Stimulated activated CD4-positive, alpha-beta T cell treated with anti-CD3 and anti-CD28 coated beads, Interleukin-1b, Interleukin-23, amount 100 ng/mL, for 24 hours (primary cell): ENCODE measurements at places on chromosomes 16 and 17.

DNA sequence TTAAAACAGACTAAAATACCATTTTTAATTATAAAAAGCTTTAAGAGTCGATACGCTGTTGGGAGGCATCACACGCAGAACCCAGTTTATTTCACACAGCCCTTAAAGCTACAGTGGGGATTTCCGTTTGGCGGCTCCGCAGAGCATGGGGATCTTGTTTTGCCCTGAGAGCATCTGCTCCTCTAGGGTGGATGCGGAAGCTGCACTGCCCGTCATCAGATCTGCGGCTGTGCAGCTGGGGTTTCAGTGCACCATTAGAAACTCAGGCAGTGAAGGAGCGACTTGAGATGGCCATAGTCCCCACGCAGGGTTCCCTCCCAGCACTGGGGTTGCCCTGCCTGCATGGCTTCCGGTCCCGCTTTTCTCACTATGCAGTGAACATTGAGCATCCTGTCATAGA lies 62.2 kb upstream of the CHMP6 start:
- DNase-seq = no peak

GRCh38 chr17:48484850-48485249 lies 46.0 kb downstream of the HOXB1 start:
- DNase-seq = no peak

GRCh38 chr16:53282975-53283946 lies 151.0 kb upstream of the RBL2 start:
- DNase-seq = no peak

DNA sequence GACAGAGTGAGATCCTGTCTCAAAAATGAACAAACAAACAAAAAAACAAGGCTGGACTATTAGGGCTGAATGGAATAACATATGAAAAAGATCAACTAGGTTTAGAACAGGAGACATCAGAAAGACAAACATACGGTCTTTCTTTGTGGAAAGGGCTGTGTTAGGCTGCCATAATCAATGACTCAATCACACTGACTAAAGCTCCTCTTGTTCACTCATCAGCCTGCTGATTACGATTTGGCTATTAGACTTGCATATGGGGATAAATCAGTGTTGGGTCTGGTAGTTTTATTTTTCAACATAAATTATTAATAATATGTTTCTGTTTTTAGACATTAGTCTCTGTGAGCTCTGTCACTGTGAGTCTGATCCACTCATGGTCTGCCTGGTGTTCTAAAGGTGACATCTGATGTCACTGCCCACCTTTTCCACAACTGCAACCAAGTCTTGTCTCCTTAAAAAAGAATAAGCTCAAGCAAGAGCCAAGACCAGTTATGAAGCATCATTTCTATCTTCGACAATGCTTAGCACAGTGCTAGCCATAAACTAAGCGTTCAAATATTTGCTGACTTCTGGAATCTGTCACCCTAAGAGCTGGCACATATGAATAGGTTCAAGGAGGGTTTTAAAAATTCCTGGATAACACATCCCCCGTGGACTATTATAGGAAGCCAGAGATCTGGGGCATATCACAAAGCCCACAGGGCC lies 10.2 kb downstream of the CFAP20 start:
- DNase-seq = no peak

GRCh38 chr17:14091367-14091766 lies 22.1 kb downstream of the COX10 start:
- no peak for DNase-seq

DNA sequence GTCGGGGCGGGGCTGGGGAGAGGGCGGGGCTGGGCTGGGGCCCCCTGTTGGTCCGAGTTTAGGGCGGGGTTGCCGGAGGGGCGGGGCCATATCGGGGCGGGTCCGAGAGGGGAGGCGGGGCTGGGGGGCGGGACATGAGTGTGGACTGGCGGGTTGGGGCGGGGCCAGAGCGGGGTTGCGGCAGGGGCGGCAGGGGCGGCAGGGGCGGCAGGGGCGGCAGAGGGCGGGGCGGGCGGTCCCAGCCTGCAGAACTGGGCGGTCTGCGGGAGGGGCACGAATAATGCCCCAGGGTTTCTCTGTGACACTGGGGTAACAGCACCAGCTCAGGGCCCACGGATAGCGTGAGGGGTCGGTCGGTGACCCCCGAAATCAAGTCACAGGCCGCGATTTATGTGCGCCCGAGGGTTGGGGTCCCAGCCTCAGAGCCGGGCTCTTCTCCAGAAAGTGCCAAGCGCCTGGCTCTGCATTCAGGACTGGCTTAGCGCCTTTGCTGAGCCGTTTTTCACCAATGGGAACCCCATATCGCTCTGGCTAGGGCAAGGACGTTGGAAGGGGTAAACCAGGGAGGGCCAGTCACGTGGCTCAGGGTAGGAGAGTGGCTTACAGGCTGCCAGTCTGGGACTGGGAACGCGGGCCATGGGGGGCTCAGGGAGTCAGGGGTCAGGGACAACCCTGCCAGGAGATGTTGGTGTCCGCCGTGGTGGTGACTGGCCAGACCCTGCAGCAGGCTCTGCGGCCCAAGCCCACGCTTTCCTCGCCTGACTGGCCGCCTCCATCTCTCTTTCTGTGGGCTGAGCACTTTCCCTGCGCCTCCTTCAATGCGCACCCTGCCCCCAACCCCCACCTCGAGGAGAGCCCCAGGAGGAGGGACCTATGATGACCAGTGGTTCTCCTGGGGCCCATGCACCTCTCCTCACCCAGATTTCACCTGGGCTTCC lies 1.2 kb upstream of the METTL26 start:
- DNase-seq = peak; percentile 88

DNA sequence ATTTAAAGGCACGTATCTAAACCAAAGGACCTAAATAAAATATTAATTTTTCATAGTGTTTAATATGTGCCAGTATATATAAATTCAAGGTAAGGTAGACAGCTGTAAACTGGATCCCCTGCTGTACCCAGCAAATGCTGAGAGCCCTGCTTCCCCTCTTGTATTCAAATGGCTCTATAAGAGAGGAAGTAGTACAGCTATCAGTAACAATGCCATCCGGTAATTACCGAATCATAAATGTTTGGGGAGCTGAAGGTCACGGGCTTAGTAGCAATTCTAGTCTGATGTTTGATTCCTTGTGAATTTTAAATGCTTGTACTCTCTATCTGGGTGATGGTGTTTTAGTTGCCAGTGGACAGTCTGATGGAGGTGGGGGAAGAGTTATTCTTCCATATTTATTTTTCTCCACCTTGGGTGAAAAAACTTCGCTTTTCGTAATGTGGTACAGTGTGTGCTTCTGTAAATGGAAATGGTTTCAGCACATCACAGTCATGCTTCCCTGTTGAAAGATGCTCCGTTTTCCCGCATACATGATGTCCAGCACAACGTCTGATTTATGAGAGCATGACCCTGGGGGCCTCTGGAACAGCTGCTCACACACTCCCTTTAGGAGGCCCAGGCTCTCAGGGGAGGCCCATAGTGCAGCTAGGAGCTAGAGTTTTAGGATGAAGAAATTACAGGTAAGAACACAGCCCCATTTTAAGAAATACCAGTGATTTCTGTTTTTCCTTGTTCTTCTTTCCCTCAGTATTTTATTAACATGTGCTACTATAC lies 423.9 kb downstream of the WWOX start:
- DNase-seq = no peak

- no peak for DNase-seq
Observed at GRCh38 chr16:81992859-81993258, 18.4 kb downstream of the SDR42E1 start.

DNA sequence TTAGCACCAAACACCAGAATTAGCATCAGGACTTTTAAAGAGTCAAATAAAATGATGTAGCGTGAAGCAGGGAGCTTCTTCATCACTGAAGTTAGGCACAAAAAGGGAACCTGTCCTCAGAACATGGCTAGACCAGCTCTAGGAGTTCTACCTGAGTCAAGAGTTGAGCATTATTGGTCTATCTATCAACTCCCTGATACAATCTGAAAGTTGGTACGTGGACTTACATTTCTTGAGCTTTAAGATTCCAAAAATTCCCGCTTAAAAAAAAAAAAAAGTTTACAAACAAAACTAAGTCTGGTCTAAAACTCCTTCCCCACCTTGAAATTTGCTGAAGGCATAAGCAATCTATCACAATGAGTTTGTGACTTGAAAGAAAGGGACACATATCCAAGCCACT lies 12.3 kb downstream of the TLE7 start:
- DNase-seq = no peak

- no peak for DNase-seq
Observed at GRCh38 chr16:1155353-1156054, 2.6 kb downstream of the CACNA1H start.

- no peak for DNase-seq
Observed at GRCh38 chr16:50235581-50235980, 30.8 kb upstream of the ADCY7 start.

GRCh38 chr17:47850373-47850691 lies 631 bp downstream of the SP6 start:
- DNase-seq = no peak

DNA sequence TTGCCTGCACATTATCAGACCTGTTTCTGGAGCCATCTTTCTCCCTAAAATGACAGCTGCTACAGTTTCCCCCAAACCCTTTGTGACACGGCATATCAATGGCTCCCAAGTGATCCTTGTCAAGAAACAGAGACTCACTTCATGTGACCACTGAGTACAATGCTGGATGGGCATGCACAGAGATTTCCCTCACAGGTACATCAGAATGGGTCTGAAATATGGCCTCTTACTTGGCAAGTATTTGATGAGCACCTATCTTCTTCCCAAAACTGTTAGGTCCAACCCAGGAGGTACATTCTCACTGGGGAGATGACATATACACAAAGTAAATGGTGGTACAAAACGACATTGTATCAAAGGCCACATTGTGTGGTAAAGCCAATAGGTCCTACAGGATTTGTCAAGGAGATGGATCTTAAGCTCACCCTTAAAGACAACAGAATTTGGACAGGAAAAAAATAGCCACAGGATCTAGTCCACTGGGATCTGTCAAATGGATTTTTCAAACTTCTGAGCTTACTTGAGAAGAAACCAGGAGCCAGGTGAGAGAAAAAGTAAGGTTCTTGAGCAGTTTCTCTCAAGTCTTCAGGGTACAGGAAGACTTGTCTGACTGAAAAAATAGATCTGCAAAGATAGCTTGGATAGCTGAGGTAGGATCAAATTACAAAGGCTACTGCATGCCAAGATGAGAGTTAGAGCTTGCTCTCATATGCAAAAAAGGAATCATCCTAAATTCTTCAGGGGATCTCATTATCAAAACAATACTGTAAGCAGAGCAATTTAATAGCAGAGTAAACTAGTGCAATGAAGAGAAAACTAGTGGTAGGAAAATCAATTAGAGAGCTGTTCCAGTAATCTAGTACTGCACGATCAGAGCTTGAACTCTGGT lies 28.8 kb downstream of the RNF43 start:
- DNase-seq = no peak

DNA sequence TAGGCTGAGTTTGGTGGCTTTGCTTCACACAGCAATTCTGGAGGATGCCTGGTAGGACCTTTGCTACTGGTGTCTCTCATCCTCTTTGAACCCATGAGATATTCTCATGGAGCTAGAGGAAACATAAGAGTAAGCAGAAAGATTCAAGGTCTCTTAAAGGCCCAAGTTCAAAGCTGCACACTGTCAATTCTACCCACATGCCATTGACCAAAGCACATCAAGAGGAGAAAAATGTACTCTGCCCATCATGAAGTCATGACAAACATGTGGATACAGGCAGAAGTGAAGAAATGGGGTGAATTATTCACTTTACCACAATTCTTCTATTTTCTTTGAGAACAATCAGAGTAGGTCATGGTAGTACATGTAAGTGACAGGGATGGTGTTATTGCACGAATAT lies 13.1 kb downstream of the SKA2 start:
- no peak for DNase-seq

DNA sequence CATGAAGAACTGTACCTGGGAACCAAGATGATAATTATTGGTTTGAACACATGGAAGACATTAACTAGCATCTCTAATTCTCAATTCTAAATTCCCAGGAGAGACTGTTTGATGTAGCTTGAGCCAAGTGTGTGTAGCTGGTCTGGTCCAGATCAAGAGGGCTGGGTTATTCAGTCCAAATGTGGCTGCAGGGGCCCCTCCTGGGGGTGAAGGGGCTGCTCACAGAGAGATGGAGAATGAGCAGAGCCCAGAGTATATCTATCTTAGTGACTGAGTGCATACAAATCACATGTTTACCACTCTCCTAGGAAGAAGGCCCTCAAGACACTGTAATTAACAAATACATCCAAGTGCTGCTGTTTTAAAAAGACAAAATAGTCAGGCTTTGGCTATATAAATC lies 50.4 kb downstream of the HS3ST2 start:
- DNase-seq = no peak

DNA sequence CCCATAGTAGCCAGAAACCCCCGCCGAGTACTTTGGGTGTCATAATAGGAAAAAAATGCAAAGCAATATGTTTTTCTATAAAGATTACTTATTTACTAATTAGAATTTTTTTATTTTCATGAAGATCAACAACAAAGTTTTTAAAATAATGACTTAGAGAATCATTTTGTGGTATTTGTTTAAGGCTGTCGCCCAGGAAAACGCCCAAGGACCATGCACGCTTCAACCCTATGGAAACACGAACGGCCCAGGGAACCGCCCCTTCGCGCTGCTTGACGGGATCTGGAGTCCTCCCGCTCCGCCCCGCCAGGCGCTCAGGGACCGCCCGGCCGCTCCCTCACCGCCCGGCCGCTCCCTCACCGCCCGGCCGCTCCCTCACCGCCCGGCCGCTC lies 408 bp upstream of the KPNA2 start:
- DNase-seq = peak; percentile 87

DNA sequence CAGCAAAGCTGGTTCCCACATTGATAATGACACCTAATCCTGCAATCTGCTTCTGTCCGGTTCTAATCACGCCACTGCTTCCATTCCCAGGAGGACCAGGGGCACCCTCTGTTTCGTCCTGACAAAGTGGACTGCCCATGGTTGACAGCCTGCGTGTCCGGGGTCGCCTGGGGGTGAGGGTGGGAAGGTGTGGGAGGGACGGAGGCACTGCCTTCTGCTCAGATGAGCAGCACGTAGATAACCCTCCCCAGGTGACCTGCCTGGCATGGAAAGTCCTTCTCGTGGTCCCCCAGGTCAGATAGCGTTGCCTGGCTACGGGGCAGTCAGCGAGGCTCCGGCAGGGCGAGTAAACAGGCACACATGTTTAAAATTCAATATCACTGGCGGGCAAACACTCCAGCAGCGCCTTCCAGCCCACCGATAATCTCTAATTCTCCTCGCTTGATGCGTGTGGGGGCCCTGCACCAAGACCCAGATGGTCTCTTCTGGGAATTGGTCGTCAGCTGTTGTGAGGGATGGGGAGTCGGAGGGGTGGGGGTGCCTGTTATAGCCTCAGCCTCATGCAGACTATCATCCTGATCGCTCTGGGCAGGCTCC lies 132.2 kb downstream of the RAP1GAP2 start:
- DNase-seq = no peak

GRCh38 chr17:34107019-34107418 lies 148.1 kb upstream of the CCL2 start:
- no peak for DNase-seq

GRCh38 chr17:61155590-61156237 lies 243.9 kb upstream of the TBX2 start:
- no peak for DNase-seq

DNA sequence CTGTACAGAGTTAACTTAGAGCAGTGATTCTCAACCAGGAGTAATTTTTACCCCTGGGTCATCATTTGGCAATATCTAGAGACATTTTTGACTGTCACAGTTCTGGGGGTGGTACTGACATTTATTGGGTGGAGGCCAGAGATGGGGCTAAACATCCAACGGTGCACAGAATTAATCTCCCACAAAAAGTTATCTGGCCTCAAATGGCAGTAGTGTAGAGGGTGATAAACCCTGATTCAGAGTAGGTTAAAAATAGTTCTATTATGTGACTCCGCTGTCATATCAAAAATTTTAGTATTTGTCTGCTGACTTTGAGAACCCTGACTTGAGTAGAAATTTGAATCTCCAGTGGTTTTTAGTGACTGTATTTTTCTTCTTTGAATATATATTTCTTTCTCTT lies 19.1 kb downstream of the VPS35L start:
- no peak for DNase-seq
